ENCODE measurements at places on chromosomes 3 and 15. TPM values are rescaled to one million over a fixed set of nuclear protein-coding genes. Genes with fewer than 3 reads are reported as not detected.

- H3K36me3 ChIP-seq, result no peaks in the 10 kb centered on the region
- H3K4me3 ChIP-seq, result no peak overlapping the region
- H3K4me1 ChIP-seq, result no peaks in the 10 kb centered on the region
- no peak overlapping the region for H3K27ac ChIP-seq
These were observed 86.2 kb downstream of the TBC1D5 start for GRCh38 chr3:17656264-17656663.

Gene FEZF2
- not detected for total RNA-seq

Gene CKMT1A
- total RNA-seq, result 1.2 TPM

DNA sequence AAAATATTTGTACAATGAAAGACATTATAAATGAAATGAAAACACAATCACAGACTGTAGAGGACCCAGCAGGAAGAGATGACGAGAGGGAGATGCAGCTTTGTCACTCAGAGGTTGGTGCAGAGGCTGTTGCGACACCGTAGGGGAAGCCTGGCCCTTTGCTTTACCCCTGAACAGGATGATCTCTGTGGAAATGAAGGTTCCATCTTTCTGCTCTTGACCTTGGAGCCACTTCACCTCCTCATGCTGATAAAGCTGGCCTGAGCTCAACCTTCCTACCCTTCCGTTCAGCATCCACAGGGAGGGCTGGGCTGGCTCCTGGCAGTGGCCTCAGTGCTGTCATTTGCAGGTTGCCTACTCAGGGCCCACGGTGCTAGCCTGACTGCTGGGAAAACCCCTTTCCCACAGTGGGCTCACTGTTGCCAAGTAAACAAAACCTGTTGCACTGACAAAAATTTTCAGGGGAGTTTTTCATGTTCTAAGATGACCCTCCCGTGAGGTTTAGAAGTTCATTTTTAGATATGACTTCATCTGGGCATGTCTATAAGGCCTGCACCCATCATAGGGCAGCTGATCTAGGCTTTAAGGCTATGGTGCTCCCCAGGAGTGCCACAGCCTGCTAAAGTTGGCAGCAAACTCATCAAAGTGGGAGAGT lies 3.0 kb upstream of the CD80 start:
- peaks cover 14% of the 10 kb centered on the region for H3K27me3 ChIP-seq
- no peaks in the 10 kb centered on the region for H3K36me3 ChIP-seq
- no peak for DNase-seq
- H3K27ac ChIP-seq, result no peak overlapping the region
- H3K4me3 ChIP-seq, result no peak overlapping the region

Gene EFL1
- 29.1 TPM for total RNA-seq

GRCh38 chr3:66154444-66154861 lies 66.3 kb upstream of the SLC25A26 start:
- H3K4me1 ChIP-seq, result no peaks in the 10 kb centered on the region
- H3K36me3 ChIP-seq, result no peaks in the 10 kb centered on the region
- no peaks in the 10 kb centered on the region for H3K27me3 ChIP-seq
- H3K27ac ChIP-seq, result no peak overlapping the region
- DNase-seq, result no peak

DNA sequence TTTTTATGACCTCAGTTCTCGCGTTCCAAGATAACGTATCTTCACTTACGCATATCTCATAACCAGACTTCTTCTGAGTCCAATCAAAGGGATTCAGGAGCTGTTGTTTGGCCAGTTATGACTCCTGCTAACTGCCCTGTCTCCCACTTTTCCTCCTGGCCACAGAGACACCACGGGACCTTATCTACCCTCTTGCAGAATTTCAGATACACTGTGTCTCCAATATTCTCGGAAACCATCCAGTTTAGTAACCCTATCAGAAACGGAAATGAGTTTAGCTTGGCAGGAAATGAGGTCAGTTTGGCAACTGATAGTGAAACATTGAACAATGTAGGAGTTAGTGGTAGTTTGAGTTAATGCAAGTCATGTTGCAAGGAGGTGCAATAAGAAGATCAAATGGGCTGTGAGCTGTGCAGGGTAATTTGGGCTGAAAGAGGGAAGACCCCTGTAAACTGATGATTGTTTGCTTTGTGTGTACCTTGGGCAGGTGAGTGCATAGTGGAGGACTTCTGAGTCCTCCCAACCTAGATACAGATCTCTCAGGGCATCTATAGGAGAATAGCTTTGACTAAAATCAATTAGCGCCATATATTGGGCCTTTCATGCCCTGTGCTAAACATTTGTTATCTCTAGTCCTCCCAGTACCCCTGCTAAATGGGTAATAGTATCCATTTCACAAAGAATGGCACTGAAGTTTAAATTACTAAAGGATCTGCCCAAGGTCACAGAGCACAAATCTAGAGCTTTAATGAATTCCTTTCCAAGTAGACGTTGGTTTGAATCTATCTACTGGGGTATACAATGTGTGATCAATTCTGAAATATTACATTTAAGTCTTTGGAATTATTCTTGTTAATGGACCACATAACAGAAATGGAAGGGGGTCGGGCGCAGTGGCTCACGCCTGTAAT lies 41.3 kb upstream of the PIK3CB start:
- no peaks in the 10 kb centered on the region for H3K4me1 ChIP-seq
- H3K36me3 ChIP-seq, result peaks cover 4% of the 10 kb centered on the region
- H3K27ac ChIP-seq, result no peak overlapping the region
- no peak for DNase-seq
- no peaks in the 10 kb centered on the region for H3K27me3 ChIP-seq
- H3K4me3 ChIP-seq, result no peak overlapping the region

GRCh38 chr3:47005212-47006144 lies 26.0 kb downstream of the NBEAL2 start:
- H3K4me3 ChIP-seq, result no peak overlapping the region
- H3K27me3 ChIP-seq, result no peaks in the 10 kb centered on the region
- no peak for DNase-seq
- H3K4me1 ChIP-seq, result no peaks in the 10 kb centered on the region
- H3K27ac ChIP-seq, result no peak overlapping the region
- H3K36me3 ChIP-seq, result peaks cover 42% of the 10 kb centered on the region

Gene SCG5
- not detected for total RNA-seq

Measured in Calu3 (cell line).